ENCODE measurements at places on chromosomes 11 and 22.

DNA sequence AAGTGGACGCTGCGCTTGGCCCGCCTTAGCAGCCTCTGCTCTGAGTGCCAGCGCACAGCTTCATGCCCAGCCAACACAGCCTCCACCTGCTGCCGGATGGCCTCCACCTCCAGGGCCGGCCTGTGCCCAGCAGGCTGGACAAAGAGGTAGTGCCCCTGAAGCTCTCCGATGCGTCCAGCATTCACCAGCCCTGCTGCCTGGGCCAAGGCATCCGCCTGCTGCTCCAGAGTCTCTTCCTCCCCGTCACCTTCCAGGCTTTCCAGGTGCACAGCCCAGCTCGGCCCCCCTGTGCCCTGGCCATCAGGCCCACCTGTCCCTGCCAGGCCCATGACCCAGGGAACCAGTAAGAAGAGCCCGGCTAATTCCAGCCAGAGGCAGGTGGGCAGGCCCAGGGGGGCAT lies 2.5 kb downstream of the PCSK7 start:
- DNase-seq: no peak

- DNase-seq: no peak
Observed at GRCh38 chr11:76561245-76561644, 109.3 kb downstream of the LRRC32 start.

- no peak for DNase-seq
Observed at GRCh38 chr11:17702876-17703275, 16.5 kb upstream of the MYOD1 start.

DNA sequence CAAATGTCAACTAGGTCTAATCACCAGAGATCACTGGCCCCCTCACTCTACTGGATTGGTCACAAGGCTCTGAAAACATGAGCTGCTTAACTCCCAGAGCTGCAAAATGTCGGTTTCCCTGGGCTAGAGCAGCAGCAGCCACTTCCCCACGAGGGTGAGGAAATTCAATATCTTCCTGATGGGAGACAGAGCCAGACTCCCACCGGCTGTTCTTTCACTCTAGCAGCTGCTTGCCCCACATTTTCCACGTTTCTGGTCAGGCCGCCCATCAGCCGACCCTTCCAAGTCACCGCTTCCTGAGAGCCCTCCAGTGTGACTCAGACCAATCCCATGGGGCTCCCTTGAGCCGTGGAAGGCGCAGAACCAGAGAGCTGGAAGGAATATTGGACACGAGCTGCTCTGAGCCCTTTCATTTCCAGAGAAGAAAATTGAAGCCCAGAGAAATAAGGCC lies 227.0 kb downstream of the ADAMTS15 start:
- no peak for DNase-seq

GRCh38 chr11:120817158-120817557 lies 206.7 kb upstream of the TBCEL start:
- no peak for DNase-seq

DNA sequence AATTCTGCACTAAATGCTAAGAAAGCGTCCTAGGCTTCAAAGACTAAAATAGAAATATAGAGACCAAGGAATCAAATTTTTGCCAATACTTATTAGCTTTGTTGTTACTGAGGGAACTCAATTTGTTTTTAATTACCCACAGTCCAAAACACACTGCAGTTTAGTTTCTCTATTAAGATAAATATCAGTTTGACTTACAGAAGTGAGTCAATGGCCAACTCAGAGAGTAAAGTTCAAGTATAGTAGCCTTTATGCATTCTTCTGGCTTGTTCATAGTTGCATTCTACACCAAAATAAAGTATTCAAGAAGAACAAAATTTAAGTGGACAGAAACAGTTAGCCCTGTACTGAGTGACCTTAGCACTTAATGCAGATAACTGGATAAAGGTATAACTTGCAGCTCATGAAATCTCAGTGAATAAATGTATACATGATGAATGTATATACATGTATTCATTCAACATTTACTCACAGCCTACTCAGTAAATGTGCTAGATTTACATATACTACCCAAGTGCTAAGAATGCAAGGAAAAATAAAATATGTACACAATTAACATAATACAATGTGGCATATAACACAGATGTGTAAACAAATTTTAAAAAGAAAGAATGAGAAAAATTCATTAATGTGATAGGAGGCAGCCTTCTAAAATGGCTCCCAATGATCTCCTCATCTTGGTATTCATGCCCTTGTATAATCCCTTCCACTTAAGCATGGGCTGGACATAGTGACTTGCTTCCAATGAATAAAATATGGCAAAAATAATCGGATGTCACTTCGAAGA lies 9.7 kb upstream of the RNF141 start:
- no peak for DNase-seq

DNA sequence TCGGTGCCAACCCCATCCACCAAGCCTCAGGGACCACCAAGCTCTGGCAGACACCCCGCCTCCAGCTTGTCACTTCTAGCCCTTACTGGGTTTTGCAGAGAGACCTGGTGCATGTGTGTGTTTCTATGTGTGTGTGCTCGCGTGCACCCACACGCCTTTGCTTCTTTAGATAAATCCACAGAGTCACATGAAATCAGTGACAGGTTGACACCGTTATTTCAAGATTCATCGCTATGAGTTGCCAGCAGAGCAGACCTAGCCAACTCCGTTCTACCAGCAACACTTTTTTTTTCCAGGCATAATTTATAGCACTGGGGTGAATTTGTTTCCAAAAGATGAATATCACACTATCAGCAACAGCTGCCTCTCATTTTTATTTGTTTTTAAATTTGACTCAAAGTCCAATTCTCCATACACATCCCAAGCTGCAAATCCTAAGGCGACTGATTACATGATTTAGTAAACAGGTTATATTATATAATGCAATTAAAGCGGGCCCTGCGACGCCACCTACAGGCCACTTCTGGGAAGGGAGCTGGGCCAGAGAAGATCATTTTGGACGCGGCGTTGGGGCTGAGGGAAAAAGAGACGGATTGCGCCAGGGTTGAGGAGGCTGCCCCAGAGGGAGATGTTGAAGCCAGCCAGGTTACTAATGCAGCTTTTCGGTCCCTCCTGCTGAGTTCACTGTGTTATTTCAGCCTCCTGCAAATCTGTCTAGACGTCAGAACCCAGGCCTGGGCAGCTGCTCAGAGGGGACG lies 150.5 kb downstream of the FEZ1 start:
- DNase-seq: peak; percentile 38

- DNase-seq: no peak
Observed at GRCh38 chr11:7341551-7341950, 89.8 kb downstream of the SYT9 start.

DNA sequence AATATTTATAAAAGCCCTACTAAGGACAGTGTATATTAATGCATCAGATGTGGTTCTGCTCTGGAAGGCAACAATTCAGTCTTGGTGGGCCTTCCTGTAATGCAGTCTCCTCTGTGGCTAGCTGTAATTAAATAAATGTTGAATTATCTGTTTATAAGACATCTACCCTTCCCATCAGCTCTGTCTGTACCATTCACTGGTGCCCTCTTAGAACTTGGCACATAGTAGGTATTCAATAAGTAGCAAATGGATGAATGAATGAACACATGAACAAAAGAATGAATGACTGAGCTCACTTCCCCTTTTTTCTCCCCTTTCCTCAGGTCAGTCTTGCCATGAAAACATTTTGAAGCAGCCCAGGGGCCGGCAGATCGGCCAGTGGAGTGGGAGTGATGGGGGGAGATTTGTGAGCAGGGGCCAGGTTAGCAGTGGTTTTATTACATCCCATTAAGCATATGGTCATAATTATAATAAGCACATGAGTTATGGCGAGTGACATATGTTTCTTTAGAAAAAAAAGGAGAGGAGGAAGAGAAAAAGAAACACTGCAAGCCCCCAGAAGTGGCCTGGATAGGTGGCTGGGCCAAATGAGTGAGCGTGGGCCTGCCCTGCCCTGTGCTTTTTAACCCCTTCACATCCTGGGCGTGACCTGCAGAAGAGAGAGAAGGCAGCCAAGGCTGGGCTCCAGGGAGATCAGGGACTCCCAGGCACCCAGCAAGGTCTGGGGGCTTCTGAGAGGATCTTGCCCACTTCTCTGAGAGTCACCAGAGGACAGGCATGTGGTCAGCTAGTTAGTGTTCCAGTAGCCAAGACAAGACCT lies 48.6 kb upstream of the CD82 start:
- DNase-seq: no peak

- DNase-seq: no peak
Observed at GRCh38 chr11:32081129-32081641, 9.7 kb upstream of the RCN1 start.

- no peak for DNase-seq
Observed at GRCh38 chr22:37626144-37626543, 13.3 kb upstream of the SH3BP1 start.

DNA sequence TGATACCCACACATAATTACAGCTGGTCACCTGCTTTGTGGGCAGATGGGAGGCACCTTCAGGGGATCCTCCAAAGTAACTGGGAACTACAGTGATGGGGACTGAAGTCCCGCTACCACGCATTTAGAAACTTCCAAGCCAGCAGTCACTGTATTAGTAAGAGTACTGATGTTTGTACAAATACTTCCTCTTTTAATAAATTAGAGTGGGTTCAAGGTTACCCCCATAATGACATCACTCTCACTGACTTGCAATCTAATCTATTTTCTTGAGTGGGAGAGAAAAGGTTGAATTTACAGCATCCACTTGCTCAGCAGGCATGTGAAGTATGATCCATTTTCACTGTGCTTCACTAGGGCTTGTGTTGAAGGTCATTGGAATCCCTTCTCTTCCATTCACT lies 72.1 kb upstream of the TIMP3 start:
- no peak for DNase-seq

GRCh38 chr22:41862160-41862529 lies 29.2 kb downstream of the SREBF2 start:
- no peak for DNase-seq

GRCh38 chr11:69443138-69443967 lies 38.1 kb upstream of the LINC01488 start:
- peak; percentile 72 for DNase-seq

DNA sequence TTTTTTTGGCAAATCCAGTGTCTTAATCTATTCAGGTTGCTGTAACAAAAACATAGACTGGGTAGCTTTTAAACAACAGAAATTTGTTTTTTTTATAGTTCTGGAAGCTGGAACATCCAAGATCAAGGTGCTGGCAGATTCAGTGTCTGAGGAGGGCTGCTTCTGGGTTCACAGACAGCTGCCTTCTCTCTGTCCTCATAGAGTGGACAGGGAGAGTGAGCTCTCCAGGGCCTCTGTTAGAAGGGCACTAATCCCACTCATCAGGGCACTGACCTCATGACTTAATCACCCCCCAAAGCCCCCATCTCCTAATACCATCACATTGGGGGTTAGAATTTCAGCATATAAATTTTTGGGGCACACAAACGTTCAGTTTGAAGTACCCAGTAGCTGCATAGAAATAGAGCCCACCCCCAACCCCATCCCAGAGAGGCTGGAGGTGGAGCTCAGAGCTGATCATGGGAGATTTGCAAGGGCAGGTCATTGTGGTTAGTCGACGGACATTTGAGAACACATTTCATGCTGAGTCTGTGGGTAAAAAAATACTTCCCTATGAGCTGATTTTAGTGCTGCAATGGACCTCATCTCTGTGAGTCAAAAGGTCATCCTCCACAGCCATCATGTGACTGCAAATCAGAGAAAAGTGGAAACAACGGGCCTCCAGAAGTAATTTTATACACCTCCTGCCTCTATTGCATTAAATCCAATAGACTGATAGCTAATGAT lies 203.1 kb upstream of the CADM1 start:
- no peak for DNase-seq

DNA sequence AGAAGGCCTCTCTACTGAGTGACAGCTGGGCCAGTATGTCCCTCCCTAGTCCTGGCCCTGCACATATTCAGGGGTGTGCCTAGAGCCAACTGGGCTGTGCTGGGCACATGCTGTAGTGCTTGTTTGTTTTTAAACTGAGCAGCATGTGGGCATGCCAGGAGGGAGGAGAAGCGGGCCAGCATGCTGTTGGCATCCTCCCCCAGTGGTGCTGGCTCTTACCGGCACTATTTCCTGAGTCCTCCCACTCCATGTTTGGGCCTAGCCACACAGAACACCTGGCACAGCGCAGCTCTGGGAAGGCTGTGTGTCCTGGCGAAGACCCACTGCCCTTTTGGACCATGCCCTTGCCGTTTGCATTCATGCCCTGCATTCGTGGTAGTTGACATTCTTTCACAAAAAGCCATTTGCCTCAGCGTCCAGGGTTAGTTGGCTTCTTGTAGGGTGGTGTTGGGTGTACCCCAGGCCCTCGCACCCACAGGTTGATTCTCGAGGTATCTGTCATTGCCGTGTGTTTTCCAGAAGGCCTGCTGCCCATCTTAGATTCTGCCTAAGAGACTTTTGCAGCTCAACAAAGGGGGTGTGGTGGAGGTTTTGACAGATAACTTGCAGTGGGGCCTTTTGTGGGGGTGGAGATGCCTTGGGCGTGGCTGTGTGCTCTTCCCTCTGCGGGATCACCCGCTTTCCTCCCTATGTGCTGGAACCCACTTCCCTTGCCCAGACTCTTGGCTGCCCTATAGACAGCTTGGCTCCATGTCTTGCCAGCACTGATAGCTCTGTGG lies 13.6 kb downstream of the DGCR8 start:
- no peak for DNase-seq

DNA sequence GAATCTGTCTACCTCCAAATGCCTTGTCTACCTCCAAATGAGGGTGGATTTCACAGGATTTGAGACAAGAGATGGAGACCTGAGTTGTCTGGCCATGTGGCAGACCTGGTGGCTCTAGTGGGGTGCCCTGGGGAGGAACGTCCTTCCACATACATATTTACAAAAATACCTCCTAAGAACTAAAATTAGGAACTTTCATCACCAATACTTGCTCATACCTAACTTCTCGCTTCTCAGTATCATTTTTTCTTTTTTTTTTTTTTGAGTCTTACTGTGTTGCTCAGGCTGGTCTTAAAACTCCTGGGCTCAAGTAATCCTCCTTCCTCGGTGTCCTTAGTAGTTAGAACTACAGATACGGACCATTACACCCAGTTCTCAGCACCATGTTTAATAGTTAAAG lies 117.9 kb downstream of the MED15 start:
- no peak for DNase-seq

DNA sequence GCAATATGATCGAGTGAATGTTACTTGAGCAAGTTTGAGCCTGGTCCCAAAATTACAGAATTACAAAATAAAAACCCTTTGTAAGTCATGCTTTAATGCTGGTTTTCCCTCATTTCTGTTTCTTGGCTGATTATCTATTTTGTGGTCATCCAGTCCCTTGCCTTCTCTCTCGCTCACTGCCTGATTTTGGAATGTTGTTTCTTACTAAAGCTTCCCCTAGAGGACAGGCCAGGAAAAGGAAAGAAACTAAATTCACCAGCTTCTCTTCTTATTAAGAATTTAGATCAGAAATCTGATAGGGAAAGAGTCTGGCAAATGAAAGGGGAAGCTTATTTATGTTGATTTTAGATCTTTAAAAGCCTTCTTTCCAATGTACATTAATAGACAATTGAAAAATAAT lies 16.6 kb upstream of the BDNF start:
- no peak for DNase-seq
